ENCODE measurements at places on chromosomes 13 and 19.
A peak's percentile ranks its signal among the peaks of the same experiment; 100 is the strongest.

DNA sequence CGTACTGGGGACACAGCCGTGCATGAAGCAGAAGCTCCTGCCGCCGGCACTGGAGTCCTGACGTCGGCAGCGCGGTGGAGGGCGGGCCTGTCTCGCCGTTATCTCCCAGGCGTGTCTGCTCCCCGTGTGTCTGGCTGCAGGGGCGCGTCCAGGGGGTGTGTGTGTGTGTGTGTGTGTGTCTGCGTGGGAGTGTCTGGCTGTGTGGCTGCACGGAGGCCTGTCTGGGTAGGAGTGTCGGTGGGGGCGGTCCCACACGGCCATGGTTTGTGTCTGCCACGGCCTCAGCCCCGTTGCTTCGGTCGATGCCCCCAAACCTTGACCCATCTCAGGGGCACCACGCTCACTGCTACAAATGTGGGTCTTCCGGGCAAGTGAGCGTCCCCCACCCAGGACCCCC lies 18.3 kb downstream of the ARID3A start:
- DNase-seq: no peak

DNA sequence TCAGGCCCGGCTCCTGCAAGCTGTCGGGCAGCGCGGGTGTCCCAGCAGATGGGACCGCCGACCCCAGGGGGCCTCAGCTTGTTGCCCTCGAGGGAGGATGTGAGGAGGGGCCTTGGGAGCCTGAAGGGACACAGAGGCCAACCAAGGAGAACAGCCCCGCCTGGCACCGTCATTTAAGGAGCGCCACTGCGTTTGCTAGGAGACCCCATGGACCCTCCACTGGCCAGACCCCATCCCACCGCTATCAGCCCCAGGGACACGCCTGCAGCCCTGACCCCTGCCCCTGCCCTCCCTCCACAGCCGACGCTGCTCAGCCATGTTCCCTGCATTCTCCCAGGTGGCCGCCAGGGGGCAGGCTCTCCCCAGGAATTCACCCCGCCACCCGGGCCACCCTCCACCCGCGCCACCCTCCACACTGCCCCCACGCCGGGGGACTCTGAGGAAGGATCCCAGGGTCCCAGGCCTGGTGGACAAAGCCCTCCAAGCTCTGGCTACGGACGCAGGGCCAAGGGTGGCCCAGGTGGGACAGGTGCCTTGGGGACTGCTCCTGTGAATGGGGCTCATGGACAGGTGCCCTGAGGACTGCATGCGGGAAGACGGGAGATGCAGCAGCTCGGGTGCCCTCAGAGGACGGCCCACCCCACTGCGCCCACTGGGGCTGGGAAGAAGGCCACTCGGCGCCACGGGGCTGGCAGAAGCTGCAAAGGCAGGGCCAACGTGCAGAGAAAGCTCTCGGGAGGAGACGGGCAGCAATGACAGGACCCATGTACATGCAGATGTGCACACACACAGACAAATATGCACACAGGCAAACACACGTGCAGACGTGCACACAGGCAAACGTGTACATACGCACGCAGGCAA lies 34.4 kb downstream of the PIP5K1C start:
- no peak for DNase-seq

- DNase-seq: no peak
Measured at GRCh38 chr13:100356426-100356825, 232.2 kb downstream of the GGACT start.

- DNase-seq: no peak
Measured at GRCh38 chr19:51365211-51365964, 800 bp downstream of the ETFB start.

DNA sequence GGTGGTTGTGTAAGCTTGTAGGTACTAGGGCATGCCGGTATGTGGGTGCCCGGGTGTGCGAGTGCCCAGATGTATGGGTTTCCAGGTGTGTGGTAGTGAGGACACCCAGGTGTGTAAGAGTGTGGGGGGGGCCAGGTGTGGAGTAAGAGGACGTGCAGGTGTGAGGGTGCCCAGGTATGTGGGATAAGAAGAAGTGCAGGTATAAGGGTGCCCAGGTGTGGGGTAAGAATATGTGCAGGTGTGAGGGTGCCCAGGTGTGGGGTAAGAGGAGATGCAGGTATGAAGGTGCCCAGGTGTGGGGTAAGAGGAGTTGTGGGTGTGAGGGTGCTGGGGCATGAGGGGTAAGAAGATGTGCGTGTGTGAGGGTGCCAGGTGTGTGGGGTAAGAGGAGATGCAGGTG lies 14.3 kb downstream of the MARK4 start:
- no peak for DNase-seq

DNA sequence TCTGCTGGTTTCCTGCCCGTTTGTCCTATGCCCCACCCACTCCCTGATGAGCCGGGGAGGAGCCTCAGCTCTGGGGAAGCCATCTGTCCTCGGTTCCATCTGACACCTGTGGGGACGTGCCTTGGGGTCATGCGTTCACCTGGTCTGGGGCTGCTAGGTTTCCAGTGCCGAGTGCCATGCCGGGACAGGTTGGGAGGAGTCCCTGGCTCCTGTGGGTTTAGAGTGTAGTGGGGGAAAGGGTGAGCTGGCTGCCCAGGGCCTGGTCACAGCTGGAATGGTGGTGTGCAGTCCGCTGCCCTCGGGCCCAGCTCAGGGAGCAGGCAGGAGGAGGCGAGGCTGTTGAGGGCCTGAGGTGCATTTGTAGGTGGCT lies 2.5 kb downstream of the KDM4B start:
- DNase-seq: peak; percentile 35

- no peak for DNase-seq
Measured at GRCh38 chr19:40078377-40078776, 12.4 kb downstream of the ZNF780A start.

- DNase-seq: peak; percentile 42
Measured at GRCh38 chr13:21849323-21849722, 178.4 kb downstream of the FGF9 start.

DNA sequence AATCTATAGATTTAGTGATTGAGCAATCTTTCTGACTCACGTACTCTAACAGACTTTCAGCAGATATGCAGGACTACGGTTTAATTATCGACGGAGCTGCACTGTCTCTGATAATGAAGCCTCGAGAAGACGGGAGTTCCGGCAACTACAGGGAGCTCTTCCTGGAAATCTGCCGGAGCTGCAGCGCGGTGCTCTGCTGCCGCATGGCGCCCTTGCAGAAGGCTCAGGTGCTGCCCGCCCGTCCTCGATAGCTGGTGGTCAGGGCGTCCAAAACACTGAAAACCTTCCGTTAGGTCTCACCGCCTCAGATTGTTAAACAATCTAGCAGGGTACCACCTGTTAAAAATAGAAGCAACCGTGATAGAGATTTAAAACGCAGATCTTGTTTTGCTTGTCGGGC lies 113.2 kb upstream of the MCF2L start:
- DNase-seq: no peak

DNA sequence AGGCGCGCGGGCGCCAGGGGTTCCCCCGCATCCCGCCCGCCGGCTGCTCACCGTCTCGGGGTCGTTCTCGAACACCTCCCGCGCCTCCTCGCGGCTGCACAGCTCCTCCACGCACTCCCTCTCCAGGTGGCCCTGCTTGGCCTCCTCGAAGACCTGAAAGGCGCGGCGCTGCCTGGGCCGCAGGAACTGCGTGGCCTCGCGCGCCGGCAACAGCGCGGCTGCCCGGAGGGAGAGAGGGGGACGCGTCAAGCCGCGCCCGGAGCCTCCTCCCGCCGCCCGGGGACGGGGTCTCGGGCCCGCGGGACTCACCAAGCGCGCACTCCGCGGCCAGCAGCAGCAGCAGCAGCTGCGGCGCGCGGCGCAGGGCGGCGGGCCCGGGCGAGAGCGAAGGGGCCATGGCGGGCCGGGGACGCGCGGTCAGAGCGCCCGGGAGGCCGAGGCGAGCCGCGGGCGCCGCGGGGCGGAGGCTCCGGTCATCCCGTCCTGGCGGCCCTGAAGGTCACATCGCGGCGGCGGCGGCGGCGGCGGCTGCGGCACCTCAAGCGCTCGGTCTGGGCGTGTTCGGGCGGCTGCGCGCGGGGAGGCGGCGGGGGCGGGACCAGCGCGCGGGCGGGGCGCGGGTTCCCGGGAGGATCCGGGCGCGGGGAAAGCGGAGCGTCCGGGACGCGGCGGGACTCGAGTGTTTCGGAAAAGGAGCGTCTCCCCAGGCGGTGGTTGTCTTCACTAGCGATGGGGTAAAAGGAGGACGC lies at the start of gene GAS6:
Gene GAS6 (minus strand): TSS at position 553 of the 749 bp plus-strand sequence. CDS start 156 bp downstream, at position 397.
- DNase-seq: no peak

DNA sequence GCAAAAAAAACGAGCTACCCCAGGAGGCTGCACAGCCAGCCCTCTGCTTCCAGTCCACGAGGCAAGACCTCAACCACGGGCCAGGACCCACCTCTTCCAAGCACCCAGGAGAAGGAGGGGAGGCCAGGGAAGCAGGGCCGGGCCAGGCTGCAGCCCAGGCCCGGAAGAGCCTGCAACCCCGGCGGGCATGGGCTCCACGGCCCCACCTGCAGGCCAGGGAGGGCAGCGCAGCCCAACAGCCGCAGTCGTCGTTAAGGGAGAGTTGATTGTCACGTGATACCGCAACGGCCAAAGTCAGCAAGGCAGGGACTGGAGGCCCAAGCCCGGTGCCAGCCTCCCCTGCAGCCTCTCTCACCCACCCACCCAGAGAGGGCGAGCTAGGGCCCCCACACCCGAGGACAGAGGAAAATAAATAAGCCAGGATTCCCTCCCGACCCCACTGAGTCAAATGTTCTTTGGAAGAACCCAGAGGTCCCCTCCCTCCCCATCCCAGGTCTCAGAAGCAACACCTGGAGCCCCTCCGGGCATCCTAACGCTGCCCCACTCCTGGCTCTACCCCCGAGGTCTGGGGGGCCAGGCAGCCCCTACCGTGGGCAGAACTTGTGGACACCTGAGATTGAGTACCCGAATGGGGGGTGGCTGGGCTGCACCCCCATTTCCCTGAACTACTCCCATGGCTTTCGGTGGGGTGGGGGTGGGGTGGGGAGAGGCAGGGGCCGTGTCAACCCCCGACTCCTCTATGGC lies 5.2 kb upstream of the REXO1 start:
- DNase-seq: no peak

DNA sequence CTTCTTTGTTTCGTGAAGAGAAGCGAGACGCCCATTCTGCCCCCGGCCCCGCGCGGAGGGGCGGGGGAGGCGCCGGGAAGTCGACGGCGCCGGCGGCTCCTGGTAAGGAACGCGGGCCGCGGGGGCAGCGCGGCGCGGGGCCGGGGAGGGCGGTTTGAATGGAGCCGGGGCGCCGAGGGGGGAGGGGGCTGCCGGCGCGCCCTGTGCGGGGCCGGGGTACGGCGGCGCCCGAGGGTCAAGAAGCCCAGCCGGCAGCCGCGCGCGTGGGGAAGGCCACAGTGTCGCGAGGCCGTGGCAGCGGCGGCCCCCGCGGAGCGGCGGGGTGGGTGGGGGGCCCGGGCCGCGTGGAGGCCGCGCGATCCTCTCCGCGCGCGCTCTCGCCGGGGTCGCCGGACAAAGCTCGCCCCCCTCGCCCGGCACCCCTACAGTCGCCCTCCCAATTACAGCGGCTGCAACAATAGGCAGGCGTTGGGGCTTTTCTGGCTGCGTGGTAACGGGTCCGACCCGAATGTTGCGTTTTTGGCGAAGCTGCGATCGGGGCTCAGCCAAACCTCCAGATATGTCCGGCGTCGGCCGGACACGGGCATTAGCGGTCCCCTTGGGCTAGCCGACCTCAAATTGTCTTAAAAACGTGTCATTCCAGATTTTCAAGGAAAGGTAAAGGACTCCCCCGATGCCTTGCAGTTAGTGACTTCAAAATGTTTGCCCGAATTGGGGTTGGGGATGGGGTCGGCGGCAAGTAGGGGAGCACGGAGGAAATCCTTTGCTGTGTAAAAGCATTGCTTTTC lies 437 bp downstream of the SMARCA4 start:
- no peak for DNase-seq

DNA sequence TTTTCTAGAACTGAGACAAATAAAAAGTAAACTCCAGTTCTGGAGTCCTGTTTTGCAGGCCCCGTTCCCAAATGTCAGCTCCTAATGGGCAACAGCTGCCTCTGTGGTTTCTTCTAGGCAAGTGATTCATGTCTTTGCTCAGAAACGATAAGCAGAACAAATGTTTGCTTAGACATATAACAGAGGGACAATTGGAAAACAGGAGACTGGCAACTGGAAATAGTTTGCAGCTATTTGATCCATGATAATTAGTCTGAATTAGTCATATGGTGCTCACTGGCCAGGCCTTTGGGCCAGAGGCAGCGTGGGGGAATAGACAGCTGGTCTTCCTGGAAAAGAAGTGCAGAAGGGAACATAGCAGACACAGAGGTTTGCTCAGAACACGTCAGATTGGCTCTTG lies 29.2 kb upstream of the TSHZ3 start:
- no peak for DNase-seq

- no peak for DNase-seq
Measured at GRCh38 chr19:33718651-33719254, 77.9 kb upstream of the KCTD15 start.

DNA sequence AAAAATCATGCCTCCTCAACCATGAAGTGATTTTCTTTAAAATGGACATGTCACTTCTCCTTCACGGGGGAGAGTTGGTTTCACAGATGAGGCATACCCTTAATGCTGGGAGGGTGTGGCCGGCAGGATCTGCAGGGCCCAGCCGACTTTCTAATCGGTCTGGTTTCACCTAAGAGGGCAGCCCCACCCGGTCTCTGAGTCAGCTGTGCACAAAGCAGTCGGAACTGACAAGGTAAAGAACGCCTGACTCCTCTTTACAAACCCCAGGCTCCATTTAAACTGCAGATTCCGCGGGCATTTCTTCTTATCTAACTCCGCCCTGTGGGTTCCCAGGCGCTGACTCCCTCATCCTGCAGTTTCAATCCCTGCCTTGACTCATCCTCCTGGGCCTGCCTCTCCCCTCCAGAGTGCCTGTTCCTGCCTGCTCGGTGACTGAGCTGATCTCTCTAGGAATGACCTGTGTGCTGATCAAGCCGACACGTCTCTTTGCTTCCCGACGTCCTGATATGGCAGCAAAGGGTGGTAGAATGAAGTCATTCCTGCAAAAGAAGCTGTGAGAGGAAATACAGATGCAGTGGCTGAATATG lies 63.4 kb downstream of the EFNB2 start:
- peak; percentile 25 for DNase-seq

- DNase-seq: no peak
Measured at GRCh38 chr19:40235238-40236025, 8.9 kb upstream of the CCNP start.

DNA sequence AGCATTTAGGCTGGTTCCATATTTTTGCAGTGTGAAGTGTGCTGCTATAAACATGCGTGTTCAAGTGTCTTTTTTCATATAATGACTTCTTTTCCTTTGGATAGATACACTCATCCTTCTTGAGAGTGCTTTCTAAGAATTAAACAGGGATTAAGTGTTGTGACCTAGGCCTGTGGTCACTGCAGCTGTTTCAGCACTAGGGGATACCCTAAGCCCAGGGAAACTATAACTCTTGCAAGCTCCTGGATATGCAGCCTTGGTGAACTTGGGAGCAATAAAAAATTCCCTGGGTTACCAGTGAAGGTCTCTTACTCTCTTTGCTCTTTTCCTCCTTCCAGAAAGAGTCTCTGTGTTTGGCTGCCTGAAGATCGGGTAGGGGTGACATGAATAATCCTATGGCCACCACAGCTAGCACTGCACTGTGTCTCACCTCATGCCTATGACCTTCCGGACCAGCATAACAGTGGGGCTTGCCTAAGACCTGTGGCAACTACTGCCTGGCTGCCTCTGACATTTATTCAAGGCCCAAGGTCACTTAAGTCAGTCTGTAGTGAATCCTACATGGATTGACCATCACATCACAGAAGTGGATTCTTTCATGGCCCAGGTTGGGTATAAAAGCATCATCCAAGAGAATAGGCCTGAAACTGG lies 799.7 kb downstream of the DACH1 start:
- DNase-seq: no peak

- no peak for DNase-seq
Measured at GRCh38 chr19:11626252-11626651, 29.0 kb downstream of the ZNF627 start.

All from iPS DF 19.7 (cell line).